ENCODE measurements at places on chromosomes 6 and 20. TPM values are rescaled to one million over a fixed set of nuclear protein-coding genes. Genes with fewer than 3 reads are reported as not detected.

GRCh38 chr20:42444799-42445198, 744.9 kb downstream of the PTPRT start:
- no peak for DNase-seq

- DNase-seq, result no peak
Measured at GRCh38 chr6:49524541-49524940, 24.8 kb downstream of the GLYATL3 start.

GRCh38 chr20:44217342-44218092, 6.9 kb upstream of the OSER1 start:
- peak; percentile 70 for DNase-seq

TTBK1 gene
- total RNA-seq, result 0.26 TPM

FERMT1 gene
- 7.2 TPM for total RNA-seq

NT5E gene
- total RNA-seq, result 9.1 TPM

MEI4 gene
- not detected for total RNA-seq
